Skin of body (tissue), 3 donors: ENCODE measurements at places on chromosomes 16 and 17.

- no peak for DNase-seq
These were observed 124.8 kb downstream of the ABCC1 start for GRCh38 chr16:16073891-16074881.

- no peak for DNase-seq
These were observed 47.3 kb downstream of the RTN4RL1 start for GRCh38 chr17:1977583-1978395.

DNA sequence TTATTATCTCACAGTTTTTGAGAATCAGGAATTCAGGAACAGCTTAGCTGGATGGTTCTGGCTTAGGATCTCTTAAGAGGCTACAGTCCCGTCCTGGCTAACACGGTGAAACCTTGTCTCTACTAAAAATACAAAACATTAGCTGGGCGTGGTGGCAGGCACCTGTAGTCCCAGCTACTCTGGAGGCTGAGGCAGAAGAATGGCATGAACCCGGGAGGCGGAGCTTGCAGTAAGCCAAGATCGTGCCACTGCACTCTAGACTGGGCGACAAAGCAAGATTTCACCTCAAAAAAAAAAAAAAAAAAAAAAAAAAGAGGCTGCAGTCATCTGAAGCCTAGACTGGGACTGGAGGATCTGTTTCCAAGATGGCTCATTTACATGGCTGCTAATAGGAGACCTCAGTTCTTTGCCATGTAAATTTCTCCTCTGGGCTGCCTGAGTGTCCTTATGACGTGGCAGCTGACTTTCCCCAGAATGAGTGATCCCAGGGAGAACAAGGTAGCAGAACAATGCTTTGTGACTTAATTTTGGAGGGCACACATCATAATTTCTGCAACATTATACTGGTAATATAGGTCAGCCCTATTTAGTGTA is 95.8 kb upstream of the CORO6 start:
- DNase-seq, result no peak

- no peak for DNase-seq
These were observed 127.1 kb downstream of the MAF start for GRCh38 chr16:79473456-79473855.

DNA sequence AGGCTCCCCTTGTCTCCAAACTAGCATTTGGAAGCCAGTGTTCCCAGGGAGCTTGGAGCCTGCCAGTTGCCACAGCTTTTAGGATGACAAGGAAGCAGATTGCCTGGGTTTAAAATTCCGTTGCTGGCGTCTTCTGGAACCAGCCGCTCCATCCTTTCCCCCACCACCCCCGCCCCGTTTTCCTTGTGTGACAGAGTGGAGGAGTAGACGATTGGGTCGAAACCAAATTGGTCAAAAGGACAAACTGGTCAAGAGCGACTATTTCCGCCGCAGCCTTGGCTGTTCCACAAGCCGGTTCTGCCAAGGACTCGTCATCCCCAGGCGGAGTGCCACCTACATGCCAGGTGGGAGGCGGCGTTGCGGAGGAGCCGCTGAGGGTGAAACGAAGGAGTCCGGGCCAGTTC is 91.1 kb downstream of the RPA1 start:
- no peak for DNase-seq

DNA sequence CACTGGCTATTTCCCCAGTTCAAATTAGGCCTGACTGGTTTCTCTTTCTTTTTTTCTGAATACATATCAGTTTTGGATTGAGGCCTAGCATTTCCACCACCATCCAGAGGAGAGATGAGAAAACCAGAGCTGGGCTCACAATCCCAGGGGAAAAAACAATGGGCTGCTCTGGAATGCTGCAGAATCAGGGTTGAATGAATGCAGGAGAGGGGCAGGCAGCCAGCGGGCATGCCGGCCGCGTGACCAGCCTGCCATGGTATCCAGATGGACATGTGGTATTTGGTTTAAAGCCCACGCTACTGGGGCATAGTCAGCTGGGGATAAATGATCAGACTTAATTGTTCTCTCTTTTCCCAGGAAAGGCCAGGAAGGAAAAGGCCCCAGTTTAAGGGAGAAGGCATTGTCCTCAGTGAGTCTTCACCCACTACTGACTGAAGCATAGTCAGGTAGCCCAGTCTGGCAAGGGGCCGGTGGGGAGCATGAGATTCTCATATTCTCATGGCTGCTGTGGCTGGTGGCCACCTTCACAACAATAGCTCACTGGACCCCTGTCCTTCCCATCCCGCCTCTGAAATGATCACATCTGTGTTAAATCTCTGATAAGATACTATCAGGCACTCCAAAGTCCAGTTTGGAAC is 38.7 kb upstream of the RHOT1 start:
- no peak for DNase-seq
